ENCODE measurements at places on chromosomes 11 and 22.

DNA sequence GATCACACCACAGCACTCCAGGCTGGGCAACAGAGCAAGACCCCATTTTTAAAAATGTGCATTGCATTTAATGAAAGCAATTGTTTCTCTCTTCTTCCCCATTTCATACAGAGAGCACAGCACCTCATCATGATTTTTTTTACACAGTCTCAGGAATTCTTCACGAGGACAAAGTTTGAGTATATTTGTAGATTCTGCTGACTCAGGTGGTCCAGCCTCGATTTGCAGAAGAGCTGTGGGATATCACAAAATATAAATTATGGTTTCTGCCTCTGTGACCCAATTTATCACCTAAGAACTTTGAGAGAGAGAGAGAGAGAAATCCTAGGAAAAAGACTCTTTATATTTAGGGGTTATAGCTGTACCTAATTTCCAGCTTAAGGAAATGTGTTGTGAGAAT is 19.8 kb downstream of the CASP5 start:
- DNase-seq, result no peak

- DNase-seq, result no peak
Measured at GRCh38 chr22:29207243-29207550, 1.5 kb downstream of the EMID1 start.

DNA sequence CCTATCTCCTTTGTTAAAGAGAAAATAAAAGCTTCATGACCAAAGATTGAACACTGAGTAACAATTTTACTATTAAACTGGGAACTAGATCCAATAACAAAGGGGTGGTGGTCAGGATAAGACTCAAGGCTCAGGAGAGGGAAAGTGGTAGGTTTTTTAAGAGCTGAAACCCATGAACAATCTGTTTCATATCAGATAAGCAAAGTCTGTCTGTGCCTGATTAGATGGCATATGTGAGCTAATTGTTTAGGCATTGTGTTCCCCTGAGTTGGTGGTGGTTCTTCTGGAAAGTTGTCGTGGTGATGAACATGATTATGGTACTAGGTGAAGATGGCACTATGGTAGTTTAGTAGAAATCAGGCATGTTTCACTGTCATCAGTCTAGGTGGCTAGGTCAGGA is 24.4 kb downstream of the USP47 start:
- no peak for DNase-seq

DNA sequence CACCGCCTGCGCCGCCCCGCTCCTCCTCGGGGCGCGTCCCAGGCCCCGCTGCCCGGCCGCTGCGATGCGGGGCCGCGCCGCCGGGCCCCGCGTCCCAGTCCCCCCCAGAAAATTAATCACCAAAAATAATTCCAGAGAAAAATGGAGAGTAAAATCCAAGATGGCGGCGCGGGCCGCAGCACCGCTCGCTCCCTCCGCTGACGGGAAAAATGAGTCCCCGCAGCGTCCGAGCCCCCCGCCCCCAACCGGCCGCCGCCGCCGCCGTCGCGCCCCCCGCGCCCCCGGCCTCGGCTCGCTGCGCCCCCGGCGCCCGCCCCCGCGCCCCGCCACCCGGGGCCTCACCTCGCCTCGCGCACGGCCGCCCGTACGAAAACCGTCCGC is at the start of gene KMT5B:
KMT5B (minus strand) TSS at position 162 of the 381 bp plus-strand sequence. CDS start 23,220 bp downstream, outside the sequence.
- DNase-seq, result no peak

DNA sequence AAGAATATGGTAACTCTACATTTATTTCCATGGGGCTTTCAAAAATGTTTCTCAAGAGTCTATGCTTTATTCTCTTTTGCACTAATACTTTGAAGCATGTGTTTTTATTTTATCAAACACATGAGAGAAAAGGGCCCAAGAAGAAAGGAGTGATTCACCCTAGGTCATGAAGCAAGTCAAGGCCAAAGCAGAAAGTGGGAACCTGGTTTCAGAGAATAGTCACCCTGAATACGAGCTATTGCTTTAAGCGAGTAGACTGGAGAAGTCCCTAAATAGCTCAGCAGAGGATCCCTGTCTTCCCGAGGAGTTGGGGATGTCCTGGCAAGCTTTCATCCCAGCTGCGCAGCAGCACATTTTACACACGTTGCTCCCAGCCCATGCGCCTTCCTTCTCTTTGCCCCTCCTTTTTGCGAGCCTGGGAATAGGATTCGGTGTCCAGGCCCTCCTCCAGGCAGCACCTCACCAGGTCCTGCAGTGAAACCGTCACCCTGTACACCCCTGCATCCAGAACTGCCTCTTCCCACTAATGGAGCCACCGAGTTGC is 19.1 kb downstream of the MPEG1 start:
- no peak for DNase-seq
